ENCODE measurements at places on chromosomes 6 and 20. TPM values are rescaled to one million over a fixed set of nuclear protein-coding genes. Genes with fewer than 3 reads are reported as not detected.

DPPA5 gene
- not detected for total RNA-seq

DNA sequence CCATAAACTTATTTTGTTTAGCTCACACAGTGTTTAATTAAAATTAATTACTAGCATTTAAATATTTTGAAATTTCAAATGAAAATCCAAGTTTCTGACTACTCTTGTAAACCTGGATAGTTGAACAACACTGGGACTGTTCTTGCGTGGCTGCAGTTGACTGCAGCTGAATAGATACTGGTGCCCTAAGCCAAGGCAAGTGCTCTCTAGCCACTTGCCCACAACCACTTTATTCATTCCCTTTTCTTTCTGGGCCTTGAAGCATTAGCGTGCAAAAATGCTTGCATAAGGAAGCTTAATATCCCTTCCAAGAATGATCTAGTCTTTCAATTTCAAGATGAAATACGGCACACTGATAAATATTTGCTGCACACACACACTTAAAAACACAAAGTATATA lies 676.0 kb upstream of the MARCKS start:
- no peak for DNase-seq
- H3K4me3 ChIP-seq = no peak overlapping the region
- H3K4me1 ChIP-seq = peaks cover 12% of the 10 kb centered on the region
- H3K36me3 ChIP-seq = no peaks in the 10 kb centered on the region
- H3K27me3 ChIP-seq = no peaks in the 10 kb centered on the region

DNA sequence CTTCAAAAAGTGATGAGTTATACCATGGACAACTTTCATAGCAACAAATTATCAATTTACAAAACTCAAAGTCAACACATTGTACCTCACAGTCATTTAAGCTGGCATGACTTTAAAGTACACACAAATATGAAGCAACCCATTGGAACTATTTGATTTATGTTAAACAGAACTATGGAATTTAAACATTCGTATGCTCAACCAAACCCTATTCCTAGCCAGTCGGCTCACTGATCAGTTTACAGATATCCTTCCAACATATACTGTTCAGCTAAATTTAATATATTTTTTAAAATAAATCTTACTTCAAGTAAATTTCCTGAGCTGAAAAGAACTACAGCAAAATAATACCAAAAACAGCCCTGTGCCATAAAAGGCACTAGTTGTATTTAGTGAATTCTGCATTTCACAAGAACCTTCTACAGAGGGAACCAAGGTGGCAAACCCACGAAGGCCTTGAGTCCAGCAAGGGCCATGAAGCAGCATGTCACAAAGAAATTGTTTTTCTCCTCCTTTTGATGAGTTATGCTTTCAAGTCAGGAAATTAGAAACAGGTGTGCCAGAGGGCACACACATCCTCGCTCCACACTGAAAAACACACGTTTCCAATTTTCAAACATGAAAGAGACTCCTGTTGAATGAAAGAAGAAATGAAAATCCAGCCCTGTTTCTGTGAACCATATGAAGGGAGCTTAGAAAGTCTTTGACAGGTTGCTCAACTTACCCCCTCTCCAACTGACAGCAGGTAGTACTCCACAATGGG lies 122.8 kb downstream of the TASP1 start:
- H3K27ac ChIP-seq = no peak overlapping the region
- H3K27me3 ChIP-seq = no peaks in the 10 kb centered on the region
- no peaks in the 10 kb centered on the region for H3K36me3 ChIP-seq
- DNase-seq = no peak
- no peak overlapping the region for H3K4me3 ChIP-seq

GRCh38 chr6:110491644-110492317 lies 15.4 kb upstream of the SLC22A16 start:
- H3K4me3 ChIP-seq = no peak overlapping the region
- no peak for DNase-seq
- H3K27me3 ChIP-seq = no peaks in the 10 kb centered on the region
- no peak overlapping the region for H3K27ac ChIP-seq

OPRL1 gene
- 0.54 TPM for total RNA-seq

Data from heart left ventricle (tissue), 16 donors.